ENCODE measurements at places on chromosomes 11 and 22. TPM values are rescaled to one million over a fixed set of nuclear protein-coding genes. Genes with fewer than 3 reads are reported as not detected.
A peak's percentile ranks its signal among the peaks of the same experiment; 100 is the strongest.

The C22orf15 gene
- 0.28 TPM for polyA plus RNA-seq

The BARX2 gene
- 0.06 TPM for polyA plus RNA-seq

The GAS2L1 gene
- polyA plus RNA-seq: 2.1 TPM

The OR10A2 gene
- not detected for polyA plus RNA-seq

The LARGE1 gene
- 13.4 TPM for polyA plus RNA-seq

The ASCL2 gene
- polyA plus RNA-seq: 0.12 TPM

The OR56A1 gene
- not detected for polyA plus RNA-seq

GRCh38 chr11:17774232-17775034 is 39.9 kb downstream of the KCNC1 start:
- DNase-seq: peak; percentile 21

GRCh38 chr22:36201630-36202319 is at the start of gene APOL4:
Gene APOL4 (minus strand): TSS chr22:36201809. CDS start chr22:36201734, 75 bp downstream.
- DNase-seq: peak; percentile 86

GRCh38 chr22:29503811-29504372 is 23.9 kb downstream of the NEFH start:
- peak; percentile 62 for DNase-seq

- no peak for DNase-seq
Measured at GRCh38 chr11:112004389-112004788, 20.8 kb upstream of the DLAT start.

DNA sequence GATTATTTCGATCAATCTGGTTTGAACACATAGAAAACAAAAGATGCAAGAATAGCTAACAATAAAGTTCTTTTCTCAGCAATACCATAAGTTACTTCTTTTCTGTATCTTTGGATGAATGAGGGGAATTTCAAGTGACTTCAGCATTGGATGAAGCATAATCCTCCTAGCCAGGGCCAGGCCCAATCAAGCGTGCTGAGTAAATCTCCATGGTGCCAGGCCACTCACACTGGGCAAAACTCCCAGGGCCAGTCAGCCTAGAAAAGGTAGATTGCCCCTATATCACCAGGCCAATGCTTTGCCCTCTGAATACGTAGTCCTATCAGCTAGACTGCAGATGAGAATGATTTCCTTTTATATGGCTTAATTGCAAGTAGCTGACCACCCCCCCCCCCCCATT is 6.0 kb downstream of the CNTF start:
- no peak for DNase-seq

DNA sequence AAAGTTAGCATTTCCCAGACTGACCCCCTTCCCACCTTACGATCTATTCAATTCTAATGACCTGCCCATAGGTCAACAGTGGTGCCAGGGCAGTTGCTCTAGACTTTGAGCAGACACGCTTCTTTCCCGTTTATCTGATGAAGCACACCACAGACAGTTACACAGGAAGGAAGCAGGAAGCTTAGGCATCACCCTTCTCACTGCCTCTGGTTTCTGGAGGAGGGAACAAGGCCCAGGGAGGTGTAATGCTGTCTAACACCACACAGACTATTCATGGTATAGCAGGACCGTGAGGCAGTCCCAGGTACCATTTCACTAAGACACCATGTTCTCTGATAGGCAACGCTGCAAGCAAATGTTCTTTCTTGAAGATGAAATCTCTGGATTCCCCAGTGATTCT is 279.4 kb downstream of the NTM start:
- DNase-seq: no peak

DNA sequence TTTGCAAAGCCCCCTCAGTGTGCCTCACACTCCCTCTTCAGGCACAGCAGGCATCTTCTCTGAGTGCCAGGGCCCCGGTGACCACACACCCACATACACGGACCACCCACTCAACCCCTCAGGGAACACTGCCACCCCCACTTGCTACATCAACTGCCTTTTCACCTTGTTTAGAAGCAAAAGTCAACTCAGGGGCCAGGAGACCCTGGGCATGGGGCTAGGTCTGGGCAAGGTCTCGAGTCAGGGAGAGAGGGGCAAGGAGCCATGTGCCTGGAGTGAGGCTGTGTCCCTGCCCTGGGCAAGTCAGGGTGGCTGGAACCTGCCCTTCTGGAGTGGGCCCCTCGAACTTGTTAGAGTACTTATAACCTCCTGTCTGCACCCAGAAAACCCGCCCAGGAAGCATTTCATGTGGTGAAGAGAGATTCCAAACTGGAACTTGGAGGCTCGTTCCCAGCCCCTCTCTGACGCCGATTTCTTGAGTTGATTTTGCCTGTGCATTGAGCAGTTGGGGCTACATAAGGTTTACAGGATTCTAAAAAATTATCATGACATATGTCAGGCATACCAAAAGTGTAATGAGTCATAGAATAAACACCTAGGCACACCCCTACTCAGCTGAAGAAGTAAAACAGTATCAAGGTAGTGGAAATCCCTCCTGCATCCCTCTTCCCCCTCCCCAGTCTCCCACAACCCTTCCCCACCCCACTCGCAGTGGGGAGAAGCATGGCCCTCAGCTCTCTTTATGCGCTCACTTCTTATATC is 74.3 kb downstream of the MYEOV start:
- DNase-seq: no peak

DNA sequence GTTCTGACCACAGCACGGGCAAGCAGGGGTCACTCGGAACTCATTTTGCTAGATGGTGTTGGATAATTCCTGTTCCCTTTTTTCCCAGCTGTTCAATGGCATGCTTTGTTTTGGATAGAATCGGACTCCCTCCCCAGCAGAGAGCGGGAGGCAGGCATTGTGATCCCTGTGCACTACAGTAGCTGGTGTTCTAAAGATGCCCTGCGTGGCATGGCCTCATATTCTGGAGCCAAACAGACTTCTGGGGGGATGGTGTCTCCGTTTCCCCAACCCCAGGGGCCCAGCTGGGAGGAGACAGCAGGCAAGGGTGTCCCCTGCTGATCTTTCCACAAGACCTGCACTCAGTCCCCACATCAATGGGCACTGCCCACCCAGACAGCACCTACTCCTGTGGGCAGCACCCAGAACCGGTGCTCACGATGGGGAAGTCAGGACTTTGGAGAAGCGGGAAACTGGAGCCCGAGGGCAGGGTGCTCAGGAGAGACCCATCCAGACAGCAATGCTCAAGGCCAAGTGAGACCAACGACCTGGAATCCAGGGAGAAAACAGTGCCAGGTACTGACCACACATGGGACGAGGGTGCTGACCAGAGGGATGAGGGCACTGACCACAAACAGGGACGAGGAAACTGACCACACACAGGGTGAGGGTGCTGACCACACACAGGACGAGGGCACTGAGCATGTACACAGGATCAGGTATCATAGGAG is 934.9 kb downstream of the BRD1 start:
- no peak for DNase-seq

- no peak for DNase-seq
Measured at GRCh38 chr11:78405805-78406204, 11.8 kb downstream of the GAB2 start.

DNA sequence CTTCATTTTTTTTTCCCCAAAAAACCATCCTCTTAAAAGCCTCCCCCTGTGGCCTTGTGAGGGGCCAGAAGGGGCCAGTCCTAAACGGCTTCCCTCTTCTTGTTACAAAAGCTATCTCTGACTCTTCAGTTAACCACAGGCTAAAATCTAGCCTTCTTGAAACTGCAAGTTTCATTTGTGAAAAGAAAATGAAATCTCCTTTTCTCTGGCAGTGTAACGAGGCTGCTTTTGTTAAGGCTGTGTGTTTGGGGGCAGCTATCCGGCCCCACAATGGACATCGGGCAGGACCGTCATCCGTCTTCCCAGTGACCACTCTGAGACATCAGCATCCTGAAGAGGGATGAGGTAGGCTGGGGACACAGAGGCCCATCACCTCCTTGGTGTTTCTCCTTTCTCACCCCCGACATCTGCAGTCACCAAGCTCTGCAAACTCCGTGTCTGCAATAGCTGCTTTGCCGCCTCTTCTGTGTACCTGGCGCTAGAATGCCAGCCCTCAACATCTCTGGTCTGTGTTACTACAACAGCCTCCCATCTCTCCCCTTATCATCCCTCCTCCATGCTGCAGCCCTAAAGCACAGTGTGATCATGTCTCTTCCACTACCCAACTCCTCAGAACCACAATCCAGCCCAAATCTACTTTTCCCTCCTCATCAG is 94.0 kb downstream of the RCN1 start:
- no peak for DNase-seq

All from ovary (tissue), 10 donors.